Stimulated activated naive CD8-positive, alpha-beta T cell treated with anti-CD3 and anti-CD28 coated beads, Interleukin-15, Interleukin-2, amounts not matched to agents 100 U/mL and 50 U/mL, for 24 hours (primary cell): ENCODE measurements at places on chromosomes 3 and 15.

DNA sequence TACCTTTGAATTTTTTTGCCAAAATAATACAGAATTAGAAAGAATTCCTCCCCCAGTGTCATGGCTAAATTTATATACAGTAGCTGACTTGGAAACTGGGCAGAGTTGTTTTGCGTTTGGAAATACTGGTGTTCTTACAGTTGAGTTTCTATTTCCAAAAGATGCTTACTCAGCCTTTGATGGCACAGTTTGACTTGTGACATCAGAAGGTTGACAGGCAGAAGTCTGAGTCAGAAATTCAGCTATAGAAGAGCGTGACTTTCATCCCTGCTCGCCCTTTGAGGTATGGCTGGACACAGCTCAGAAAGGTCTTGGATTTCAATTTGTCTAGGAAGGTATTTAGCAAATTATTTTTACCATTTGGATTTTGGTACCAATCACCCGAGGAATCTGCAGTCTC lies 175.8 kb downstream of the VGLL4 start:
- DNase-seq: no peak

GRCh38 chr3:116441652-116442051 lies 3.6 kb downstream of the LSAMP start:
- no peak for DNase-seq

- no peak for DNase-seq
Measured at GRCh38 chr3:105970283-105970682, 101.5 kb upstream of the CBLB start.

- no peak for DNase-seq
Measured at GRCh38 chr15:49083401-49084284, 37.4 kb upstream of the SECISBP2L start.

DNA sequence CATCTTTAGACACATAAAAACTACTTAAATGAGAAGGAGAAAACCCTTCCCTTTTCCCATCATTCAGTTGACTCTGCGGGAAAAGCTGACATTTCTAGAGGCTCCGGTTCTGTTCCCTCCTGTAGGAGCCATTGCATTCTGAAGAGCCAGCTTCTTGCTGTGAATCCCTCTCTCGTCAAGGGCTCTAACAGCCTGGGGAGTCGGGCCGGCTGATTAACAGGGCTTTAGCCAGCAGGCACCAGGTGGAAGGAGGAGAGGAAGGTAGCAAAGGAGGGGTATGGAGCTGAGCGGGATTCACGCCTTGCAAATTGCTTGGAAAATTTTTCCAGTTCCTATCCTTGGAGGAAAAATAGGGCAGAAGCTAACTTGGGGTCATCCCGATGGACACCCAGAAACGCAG lies 108.3 kb upstream of the UBE2E1 start:
- no peak for DNase-seq

DNA sequence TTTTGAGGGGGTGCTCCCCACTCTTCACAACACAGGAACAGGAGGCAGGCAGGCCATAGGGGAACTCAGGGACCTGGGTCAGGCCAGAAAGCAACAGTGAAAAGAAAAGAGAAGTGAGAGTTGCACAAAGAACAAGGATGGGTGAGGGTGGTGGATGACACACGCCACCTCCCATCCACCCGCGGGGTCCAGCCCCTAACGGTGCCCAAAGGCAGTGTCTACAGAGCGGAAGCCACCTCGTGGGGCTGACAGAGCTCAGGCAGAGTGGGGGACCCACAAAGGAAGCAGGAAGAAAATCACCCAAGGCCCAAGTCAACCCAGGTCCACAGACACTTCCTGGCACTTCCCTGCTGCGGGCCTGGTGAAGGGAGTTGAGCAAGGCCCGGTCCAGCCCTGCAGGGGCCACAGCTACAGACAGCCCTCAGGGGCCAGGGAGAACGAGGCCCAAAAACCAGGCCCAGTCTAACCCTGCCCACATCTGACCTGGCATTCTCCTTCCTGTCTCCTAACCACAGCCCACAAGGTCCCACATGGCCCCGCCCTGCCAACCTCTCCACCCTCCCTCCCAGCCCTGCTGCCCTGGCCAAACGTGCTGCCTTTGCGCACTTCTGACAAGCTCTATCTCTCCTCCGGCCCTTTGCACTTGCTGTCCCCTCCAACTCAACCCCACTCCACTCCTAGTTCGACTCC lies 5.9 kb downstream of the NUP210 start:
- peak; percentile 77 for DNase-seq

DNA sequence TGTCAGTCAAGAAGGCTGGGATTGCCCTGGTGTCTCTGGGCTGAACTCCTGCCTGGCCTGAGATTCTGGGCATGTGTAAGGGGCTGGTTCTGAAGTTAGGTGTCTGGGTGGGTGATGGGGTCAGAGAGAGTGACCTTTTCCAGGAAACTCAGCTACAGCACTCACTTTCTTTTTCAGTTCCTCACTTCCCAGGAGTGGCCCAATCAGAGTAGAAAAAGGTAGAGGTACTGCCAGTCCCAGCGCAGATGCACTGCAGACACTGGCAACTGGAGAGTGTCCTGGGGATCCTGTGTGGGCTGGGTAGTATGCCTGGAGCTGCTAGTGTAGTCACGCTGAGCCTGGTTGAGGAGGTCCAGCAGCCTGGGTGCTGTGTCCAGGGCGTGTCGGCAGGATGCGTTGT lies 46.5 kb upstream of the APEH start:
- no peak for DNase-seq

DNA sequence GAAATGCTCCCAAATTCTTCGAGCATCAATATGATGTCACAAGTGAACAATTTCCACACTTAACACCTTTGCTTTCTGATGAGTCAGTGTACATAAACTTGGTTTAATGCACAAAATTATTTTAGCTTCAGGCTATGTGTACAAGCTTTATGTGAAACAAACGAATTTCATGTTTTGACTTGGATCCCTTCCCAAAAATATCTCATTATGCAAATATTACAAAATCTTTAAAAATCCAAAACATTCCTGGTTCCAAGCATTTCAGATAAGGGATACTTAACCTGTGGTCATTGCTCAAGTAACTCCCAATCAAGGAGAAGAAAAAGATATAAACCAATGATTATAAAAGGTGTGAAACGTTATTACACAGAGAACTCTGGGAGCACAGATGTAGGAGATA lies 25.2 kb downstream of the RAB5A start:
- no peak for DNase-seq

GRCh38 chr3:162777118-162777517 lies 1280.5 kb downstream of the OTOL1 start:
- no peak for DNase-seq

DNA sequence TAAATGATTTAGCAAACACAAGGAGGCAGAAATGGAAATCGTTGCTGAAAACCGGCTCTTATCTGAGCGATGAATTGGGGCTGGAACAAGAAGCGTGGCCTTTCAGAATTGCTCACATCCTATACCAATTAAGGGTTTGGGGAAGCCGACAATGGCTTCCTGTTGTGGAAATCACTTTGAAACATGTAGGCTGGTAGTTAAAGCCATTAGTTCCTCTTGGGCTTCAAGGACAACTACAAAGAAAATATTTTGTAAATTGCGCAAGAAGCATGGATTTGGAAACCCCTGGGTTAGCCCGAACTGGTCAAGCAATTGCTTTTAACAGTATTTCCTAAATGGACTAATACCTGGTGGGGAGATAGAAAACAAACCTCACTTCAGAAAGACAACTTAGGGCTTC lies 182.4 kb downstream of the ADAMTS9 start:
- no peak for DNase-seq

DNA sequence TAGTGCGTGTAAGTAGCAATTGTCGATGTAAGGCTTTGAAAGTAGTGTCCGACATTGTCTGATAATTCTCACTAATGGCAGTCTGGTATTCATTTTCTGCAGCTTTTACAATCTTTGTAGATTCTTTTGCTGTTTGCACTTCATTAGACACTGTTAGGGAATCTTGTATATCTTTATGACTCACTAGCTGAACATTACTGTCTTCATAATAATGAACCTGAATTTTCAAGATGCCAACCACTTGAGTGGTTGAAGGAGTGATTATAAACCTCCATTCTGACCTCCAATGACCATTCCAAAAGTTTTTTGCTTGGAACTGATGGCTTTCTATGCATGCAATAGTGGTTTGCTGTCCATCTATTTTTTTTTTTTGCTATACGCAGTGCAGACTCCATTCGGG lies 76.4 kb upstream of the MFGE8 start:
- DNase-seq: no peak

GRCh38 chr3:9881441-9881840 lies 1.4 kb upstream of the CIDEC start:
- DNase-seq: no peak

DNA sequence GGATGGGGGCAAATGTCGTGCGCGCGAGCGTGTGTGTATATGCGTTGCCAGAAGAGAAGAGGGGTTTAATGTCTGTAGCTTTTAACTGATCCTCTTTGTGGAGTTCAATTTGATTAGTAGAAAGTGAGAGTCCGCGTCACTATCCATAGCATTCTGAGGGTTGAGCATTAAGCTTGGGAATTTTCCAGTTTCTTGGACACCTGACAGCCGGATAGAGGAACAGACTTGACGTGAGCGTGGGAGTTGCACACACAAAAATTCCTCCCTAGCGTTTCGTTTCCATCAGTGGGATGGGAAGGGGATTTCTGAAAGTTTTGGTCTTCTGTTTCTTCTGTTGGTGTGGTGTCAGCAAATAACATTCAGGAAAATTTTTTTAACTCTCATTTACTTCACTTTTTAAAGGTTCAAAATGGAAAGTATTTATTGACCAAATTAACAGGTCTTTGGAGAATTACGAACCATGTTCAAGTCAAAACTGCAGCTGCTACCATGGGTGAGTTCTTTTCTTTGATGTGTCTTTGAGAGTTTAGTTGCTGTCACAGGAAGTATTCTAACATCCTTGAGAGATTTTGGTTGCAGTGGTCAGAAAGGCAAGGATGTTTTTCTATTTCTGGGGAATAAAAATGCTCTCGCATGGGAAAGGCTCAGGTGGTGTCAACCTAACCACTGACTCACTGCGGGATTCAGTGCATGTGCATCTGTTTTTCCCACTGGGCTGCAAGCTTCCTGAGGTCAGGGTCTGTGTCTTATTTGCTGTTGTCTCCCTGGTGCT lies 841 bp downstream of the POGLUT1 start:
- no peak for DNase-seq

- no peak for DNase-seq
Measured at GRCh38 chr3:80010021-80010571, 242.3 kb upstream of the ROBO1 start.

- no peak for DNase-seq
Measured at GRCh38 chr3:27532426-27533260, 48.5 kb upstream of the SLC4A7 start.

DNA sequence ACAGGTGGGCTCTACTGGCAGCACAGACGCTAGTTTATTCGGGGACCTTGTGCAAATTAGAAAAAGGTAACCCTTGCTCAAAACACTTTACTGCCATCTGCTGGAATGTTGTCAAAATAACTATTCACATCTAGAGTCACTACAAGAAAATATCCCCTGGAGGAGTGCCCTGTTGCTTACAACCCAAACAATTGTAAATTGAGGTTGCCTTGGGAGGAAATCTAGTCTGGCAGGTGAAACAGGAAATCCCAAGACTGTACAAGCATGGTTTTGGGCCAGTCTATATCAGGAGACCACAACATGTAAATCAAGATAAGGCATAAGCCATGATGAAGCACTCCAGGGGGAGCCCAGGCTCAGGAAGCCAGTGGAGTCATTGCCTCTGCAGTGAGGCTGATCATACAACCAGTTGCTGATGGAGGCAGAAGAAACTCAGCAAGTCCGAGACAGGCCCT lies 136.8 kb upstream of the ACP3 start:
- no peak for DNase-seq
